ENCODE measurements at places on chromosomes 11 and 22. TPM values are rescaled to one million over a fixed set of nuclear protein-coding genes. Genes with fewer than 3 reads are reported as not detected.

DNA sequence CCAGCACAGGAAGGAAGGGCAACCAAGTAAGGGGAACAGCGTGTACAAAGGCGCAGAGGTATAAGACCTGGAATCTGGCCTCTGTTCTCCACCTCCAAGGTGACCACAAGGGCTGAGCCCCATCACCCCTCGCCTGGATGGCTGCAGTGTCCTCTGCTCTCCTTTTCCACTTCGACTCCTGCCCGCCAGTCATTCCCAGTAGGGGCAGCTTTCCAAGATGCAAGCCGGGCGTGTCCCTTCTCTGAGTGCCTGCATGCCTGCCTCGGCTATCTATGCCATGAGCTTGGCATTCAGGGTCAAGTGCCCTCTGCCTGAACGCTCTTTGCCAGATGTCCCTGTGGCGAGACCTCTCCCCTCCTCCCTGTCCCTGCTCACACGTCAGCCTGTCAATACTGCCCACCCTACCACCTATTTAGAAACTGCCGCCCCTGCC is 17.0 kb downstream of the FADS3 start:
- H3K36me3 ChIP-seq, result no peaks in the 10 kb centered on the region
- no peak overlapping the region for H3K4me3 ChIP-seq
- no peaks in the 10 kb centered on the region for H3K27me3 ChIP-seq
- DNase-seq, result no peak

DNA sequence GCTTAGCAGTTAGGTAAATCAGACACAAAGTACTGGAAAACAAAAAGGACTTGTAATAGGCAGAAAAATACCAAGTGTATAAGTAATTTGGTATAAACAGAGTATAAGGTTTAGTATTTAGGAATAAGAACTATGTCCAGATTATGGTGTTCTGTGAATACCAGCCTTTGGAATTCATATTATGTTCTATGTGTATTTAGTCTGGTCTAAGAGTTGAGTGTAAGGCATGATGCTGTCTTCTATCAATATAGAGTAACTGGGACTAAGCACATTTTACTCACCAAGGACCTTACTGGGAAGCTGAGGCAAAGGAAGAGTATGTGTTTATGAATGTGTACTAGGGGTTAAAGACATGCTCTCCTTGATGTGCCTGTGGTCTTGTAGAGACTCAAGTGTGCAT is 9.5 kb downstream of the SDHD start:
- DNase-seq, result no peak
- no peak overlapping the region for H3K27ac ChIP-seq
- no peaks in the 10 kb centered on the region for H3K27me3 ChIP-seq
- H3K4me3 ChIP-seq, result no peak overlapping the region

OVOL1 gene
- not detected for total RNA-seq

- peaks cover 5% of the 10 kb centered on the region for H3K4me1 ChIP-seq
- no peak within 1 kb of the TSS for H3K27ac ChIP-seq
- H3K4me3 ChIP-seq, result peak within 1 kb of the TSS; percentile 31
- peaks cover 2% of the 10 kb centered on the region for H3K36me3 ChIP-seq
- DNase-seq, result no peak
- H3K27me3 ChIP-seq, result peaks cover 13% of the 10 kb centered on the region
These were observed at the start of gene CST6 for GRCh38 chr11:66011785-66012303. Gene CST6 (plus strand): TSS chr11:66012008. CDS start chr11:66012045, 37 bp downstream.

- peaks cover 3% of the 10 kb centered on the region for H3K4me1 ChIP-seq
- H3K27ac ChIP-seq, result no peak overlapping the region
- H3K36me3 ChIP-seq, result peaks cover 2% of the 10 kb centered on the region
- H3K27me3 ChIP-seq, result peaks cover 67% of the 10 kb centered on the region
- DNase-seq, result no peak
- no peak overlapping the region for H3K4me3 ChIP-seq
These were observed 88.5 kb downstream of the BRD1 start for GRCh38 chr22:49739138-49739537.

SHANK3 gene
- 0.07 TPM for total RNA-seq

NRXN2 gene
- total RNA-seq, result 0.21 TPM

NELL1 gene
- total RNA-seq, result not detected

NAGA gene
- total RNA-seq, result 9.1 TPM

SLC22A12 gene
- total RNA-seq, result not detected

SELENOO gene
- 27.4 TPM for total RNA-seq

IGSF22 gene
- total RNA-seq, result 9.4 TPM

GRCh38 chr11:134068829-134069425 is at the start of gene JAM3:
Gene JAM3 (plus strand): TSS chr11:134069072. CDS start chr11:134069084, 12 bp downstream.
- no peaks in the 10 kb centered on the region for H3K36me3 ChIP-seq
- DNase-seq, result peak; percentile 99
- H3K27ac ChIP-seq, result peak within 1 kb of the TSS; percentile 93
- peaks cover 27% of the 10 kb centered on the region for H3K27me3 ChIP-seq

- H3K27ac ChIP-seq, result no peak overlapping the region
- H3K4me1 ChIP-seq, result peaks cover 3% of the 10 kb centered on the region
- H3K4me3 ChIP-seq, result no peak overlapping the region
- no peak for DNase-seq
These were observed 7.9 kb downstream of the FOXR1 start for GRCh38 chr11:118979434-118979833.

SAA1 gene
- total RNA-seq, result not detected

BAIAP2L2 gene
- total RNA-seq, result 1.3 TPM

FIBIN gene
- not detected for total RNA-seq

DNA sequence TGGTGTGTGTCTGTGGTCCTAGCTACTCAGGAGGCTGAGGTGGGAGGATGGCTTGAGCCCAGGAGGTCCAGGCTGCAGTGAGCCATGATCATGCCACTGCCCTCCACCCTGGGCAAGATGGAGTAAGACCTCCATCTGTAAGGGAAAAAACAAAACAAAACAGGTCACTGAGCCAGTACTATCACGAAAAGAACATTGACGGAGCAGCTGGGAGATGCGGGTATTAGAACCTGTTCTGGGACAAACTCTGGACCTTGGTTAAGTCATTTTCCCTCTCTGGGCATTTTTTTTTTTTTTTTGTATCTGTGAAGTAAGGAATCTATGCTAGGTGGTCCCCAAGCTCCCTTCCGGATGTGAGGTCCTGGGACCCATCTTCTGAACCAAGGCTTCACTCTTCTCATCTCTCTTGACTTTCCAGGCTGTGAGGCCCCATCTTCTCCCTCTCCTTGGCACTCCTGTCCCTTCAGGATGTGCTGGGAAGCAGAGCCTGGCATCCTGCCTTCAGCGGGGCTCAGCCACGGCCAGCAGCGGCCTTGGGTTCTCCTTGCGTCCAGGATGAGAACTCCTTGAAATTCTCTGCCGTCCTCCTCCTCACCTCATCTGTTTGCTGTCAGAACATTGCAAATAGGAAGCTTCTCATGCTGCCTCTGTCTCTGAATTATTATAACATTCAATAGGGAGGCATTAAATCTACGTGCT is 130.8 kb downstream of the GRIK4 start:
- H3K27ac ChIP-seq, result no peak overlapping the region
- no peaks in the 10 kb centered on the region for H3K36me3 ChIP-seq
- no peaks in the 10 kb centered on the region for H3K4me1 ChIP-seq
- H3K27me3 ChIP-seq, result peaks cover 58% of the 10 kb centered on the region
- no peak for DNase-seq

All from T-helper 17 cell (primary cell).